ENCODE measurements at places on chromosomes 6 and 20.
A peak's percentile ranks its signal among the peaks of the same experiment; 100 is the strongest.

GRCh38 chr6:35240838-35241801 is 18.4 kb upstream of the ZNF76 start:
- no peak for DNase-seq

- no peak for DNase-seq
Observed at GRCh38 chr6:156948807-156949206, 171.6 kb downstream of the ARID1B start.

- DNase-seq, result no peak
Observed at GRCh38 chr20:53258741-53259140, 286.6 kb downstream of the TSHZ2 start.

DNA sequence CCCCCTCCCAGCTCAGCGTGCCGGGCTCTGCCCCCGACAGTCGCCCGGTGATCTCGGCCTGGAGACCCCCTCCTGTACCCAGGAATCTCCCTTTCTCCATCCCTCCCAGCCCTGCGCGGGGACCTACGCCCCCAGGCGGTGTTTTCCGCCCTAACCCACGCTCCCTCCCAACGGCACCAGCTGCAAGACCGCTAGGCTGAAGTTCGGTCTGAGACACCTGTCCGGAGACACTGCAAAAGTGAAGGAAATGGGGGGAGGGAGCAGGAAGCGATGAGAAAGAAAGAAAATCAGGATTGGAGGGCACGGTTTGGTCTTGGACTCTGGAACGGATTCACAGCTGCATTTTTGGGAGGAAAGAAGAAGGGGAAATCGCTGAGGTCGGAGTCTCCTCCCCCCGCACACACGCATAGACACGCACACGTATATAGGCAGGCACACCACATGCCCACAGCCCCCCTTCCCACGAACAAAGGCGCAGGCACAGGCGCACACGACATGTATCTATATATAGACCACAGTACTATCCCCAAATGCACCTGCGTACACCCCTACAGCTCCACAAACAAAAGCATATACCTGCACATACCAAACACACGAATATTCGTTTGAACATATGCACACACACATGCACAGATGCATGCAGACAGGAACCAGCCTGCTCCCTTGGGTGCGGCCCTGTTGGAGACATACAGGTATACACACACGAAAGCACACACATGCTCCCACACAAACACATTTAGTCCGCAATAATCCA is 1.0 kb downstream of the SLC32A1 start:
- DNase-seq, result no peak

DNA sequence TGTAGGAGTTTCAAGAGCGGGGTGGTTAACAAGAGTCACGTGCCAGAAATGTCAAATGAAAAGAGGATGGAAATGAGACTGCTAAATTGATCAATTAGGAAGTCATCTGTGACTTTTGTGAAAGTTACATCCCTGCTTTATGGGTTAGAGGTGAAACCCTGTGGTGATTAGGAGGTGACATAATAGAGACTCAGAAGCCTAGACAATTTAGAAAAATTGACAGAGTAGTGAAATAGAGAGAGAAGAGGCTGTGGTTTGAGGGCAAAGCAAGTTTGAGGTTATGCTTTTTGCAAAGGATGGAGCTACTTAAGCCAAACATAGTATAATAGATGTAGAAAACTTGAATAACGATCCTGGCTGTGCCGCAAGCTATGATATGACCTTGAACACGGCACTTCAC is 71.8 kb downstream of the IMPG1 start:
- DNase-seq, result no peak

DNA sequence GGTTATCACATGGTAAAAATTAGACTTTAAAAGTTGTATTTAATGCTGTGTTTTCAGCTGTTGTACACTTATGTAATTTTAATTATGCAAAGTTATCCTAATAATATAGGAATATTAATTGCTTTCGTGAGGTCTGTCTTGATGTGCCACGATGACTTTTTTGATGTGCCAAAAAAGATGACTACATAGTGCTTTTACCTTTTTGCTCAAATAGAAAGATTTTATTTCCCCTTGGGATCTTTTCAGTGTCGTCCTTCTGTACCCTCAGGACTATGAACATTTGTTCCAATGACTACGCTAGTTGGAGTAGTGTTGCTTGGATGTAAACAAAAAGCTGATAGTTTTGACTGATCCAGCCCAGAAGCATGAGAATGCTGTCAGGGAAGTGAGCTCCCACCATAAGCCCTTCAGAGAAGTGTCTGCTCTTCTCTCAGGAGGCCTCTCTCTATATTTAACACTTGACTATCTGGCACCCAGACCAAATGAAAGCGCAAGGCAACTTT is 1.2 kb upstream of the CD164 start:
- DNase-seq, result no peak

GRCh38 chr6:157811476-157812173 is 11.4 kb upstream of the SNX9 start:
- no peak for DNase-seq

DNA sequence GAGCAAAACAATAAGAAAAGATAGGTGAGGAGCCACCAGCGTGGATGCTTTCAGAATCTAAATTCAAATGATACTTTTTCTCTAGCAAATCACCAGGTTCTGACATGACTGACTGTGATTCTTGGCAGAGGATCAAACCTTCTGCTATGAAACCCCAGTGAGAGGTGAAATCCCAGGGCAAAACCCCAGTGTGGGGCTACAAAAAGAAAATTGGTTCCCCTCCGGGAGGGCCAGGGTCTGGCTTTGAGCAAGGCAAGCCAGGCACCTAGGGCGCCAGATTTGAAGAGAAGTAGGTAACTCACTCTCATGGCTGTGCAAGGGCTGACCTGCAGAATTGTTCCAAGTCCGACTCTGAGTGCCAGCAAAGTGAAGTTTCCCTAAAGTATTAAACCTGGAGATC is 20.2 kb upstream of the RALGAPA2 start:
- no peak for DNase-seq

GRCh38 chr6:113412589-113413357 is 444.4 kb upstream of the MARCKS start:
- DNase-seq, result no peak

GRCh38 chr6:100553243-100553642 is 88.5 kb upstream of the SIM1 start:
- no peak for DNase-seq

GRCh38 chr6:150214310-150214709 is 71.5 kb downstream of the PPP1R14C start:
- no peak for DNase-seq

GRCh38 chr20:1528811-1529210 is 28.7 kb downstream of the SIRPD start:
- no peak for DNase-seq

DNA sequence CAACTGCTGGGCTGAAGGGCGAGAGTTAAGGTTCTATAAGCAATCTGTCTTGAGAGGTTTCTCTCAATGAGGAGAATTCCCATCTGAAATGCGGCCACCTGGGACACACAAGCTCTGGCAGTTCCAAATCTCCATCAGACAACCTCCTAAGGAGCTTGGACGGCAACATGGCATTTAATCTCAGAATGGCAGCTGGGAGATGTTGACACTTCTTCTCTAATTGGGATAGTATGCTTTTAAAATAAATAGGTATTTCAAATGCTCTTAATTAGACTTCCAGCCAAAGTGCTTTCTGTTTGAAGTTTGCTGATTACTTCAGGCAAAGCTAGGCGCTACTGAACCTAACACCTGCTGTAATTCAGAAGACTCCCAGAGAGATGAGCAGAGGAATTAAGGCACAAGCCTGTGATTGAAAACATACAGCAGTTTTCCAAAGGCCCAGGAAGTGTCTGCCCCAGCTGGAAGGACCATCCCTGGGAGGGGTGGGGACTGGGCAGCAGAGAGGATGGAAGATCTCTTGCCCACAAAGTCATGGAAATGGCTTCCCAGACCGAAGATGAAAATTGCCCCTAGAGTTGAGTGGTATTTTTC is 59.1 kb upstream of the KCNK16 start:
- no peak for DNase-seq

DNA sequence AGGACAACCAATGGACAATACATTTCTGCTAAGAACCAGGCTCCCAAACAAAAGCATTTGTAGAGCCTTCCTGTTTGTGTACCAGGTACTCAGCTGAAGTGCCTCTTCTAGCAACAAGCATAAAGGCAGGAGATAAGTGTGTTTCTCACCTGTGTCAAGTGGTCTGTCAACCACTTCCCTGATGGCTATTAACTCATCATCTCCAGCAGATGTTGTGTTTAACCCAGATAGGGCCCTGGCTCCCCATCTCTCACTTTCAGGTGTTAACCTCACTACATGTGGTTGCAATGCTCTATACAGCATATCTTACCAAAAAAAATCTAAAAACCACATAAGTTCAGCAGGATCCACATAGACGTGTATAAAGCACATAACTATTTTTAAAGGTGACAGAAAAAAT is 9.6 kb upstream of the IL17A start:
- DNase-seq, result no peak

DNA sequence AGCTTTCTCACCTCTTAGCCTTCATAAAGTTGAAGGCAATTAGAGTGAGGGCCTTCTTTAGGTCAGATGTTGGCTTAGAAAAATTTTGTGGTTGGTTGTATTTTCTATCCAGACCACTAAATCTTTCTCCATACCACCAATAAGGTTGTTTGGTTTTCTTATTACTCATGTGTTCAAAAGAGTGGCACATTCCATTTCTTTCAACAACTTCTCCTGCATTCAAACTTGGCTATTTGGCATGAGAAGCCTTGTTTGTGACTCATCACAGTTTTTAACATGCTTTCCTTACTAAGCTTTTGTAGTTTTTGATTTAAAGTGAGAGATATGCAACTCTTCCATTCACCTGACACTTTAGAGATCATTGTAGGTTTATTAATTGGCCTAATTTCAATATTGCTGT is 949.6 kb downstream of the TBC1D32 start:
- DNase-seq, result no peak

DNA sequence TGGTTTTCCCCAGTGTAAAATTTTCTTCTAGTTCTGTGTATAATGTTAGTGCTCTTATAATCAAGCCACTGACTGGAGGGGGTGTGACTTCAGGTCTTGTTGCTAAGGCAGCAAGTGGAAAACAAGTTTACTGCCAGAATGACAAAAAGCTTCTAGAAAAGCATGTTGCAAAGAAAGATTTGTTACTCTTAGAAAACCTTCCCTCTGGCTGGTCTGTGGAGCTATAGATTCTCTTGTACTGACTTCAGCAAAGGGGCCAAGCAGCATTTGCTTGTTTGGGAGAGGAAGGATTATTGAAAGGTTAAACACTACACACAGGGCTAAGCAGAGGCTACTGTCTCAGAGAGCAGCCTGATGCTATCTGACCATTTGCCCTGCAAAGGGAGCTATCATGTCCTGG is 288.8 kb downstream of the BTBD9 start:
- no peak for DNase-seq

DNA sequence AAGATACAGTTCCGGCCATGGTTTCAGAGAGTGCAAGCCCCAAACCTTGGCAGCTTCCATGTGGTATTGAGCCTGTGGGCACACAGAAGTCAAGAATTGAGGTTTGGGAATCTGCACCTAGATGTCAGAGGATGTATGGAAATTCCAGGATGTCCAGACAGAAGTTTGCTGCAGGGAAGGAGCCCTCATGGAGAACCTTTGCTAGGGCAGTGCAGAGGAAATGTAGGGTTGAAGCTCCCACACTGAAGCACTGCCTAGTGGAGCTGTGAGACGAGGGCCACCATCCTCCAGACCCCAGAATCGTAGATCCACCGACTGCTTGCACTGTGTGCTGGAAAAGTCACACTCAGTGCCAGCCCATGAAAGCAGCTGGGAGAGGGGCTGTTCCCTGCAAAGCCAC is 267.5 kb downstream of the OGFRL1 start:
- DNase-seq, result no peak

- DNase-seq, result peak; percentile 14
Observed at GRCh38 chr6:5315881-5316280, 54.6 kb downstream of the FARS2 start.

- no peak for DNase-seq
Observed at GRCh38 chr20:54215157-54215789, 7.4 kb downstream of the PFDN4 start.

GRCh38 chr20:53972179-53972578 is 98.2 kb downstream of the BCAS1 start:
- no peak for DNase-seq

- no peak for DNase-seq
Observed at GRCh38 chr20:41443691-41444090, 77.1 kb upstream of the EMILIN3 start.

DNA sequence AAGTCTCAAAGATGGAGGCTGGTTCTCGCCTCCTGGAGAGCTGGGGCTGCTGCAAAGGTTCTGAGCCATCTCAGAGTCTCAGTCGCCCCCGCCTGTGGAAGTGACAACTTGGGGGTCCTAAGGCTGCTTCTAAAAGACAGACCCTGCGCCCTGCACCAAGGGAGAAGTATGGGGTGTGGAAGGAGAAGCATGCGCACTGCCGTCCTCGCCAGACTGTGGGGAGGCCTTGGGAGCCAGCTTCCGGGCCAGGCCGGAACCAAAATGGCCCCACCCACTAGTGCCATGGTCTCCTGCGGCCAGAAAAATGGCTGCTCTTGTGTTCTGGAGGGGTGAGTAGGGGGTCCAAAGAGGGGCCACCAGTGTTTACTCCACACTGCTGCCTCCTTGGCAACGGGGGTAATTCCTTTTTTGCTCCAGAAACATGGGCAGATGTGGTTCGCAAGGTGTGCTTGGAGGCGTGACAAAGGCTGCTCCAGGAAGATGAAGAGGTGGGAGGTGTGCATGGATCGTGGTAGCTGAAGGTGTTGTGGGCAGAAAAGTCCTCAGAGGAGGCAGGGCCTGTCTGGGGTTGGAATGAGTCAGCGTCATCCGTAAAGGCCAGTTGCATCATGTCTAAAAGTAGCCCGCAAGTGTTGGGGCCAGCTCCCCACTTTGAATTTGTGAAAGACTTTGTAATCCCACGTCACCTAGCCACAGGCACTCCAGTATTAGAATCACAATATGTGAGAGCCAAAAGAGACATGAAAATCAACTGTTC is 329.8 kb upstream of the SOX4 start:
- no peak for DNase-seq

DNA sequence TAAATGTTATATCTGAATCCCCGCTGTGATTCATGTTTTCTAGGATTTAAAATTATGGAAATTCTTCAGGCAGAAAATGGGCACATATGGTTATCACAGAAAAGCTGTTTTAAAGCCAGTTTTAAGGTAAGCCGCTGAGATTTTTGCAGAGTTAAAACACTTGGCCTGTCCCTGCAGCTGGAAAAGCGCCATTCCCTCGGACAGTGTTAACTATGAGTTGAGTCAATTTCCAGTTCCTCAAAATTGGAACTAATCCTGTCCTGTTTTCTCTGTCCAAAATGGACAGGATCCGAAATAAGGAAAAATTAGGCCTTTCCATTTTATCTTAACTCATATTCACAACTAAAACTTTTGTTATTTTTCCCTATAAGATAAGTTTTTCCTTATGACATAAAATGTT is 225.2 kb downstream of the SAMD5 start:
- no peak for DNase-seq

DNA sequence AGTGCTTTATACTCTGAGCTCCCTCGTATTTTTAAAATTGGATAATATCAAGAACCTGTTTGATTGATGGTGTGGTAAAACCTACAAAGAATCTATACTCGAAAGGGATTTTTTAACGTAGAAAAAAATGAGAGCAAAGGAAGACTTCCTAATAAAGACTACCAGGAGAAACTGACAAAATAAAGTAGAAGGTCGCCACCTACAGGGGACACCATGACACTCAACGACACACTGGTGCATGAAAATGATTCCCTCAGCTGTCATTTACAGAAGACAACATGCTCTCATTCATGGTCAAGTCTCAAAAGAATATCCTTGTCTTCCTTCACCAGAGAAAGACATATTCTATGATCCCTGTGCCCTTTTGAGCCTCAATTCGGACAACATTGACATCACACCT is 10.1 kb upstream of the NHSL1 start:
- no peak for DNase-seq

- no peak for DNase-seq
Observed at GRCh38 chr6:14408446-14408845, 290.9 kb downstream of the CD83 start.
